Renal pelvis (tissue), 12 donors: ENCODE measurements at places on chromosomes 2 and 18. TPM values are rescaled to one million over a fixed set of nuclear protein-coding genes. Genes with fewer than 3 reads are reported as not detected.

The DPP4 gene
- 121 TPM for polyA plus RNA-seq

The ARHGAP25 gene
- 5.1 TPM for polyA plus RNA-seq

The CHRNG gene
- 1.4 TPM for polyA plus RNA-seq

The CLEC4F gene
- 0.09 TPM for polyA plus RNA-seq

The HJURP gene
- 22.3 TPM for polyA plus RNA-seq

The PARD6G gene
- polyA plus RNA-seq: 31.1 TPM

The C2orf81 gene
- 9.2 TPM for polyA plus RNA-seq
